Stimulated activated CD4-positive, alpha-beta T cell treated with anti-CD3 and anti-CD28 coated beads, Interleukin-12 subunit alpha, Interleukin-12 subunit beta, amount 100 ng/mL, for 24 hours (primary cell): ENCODE measurements at places on chromosomes 5 and 9.

DNA sequence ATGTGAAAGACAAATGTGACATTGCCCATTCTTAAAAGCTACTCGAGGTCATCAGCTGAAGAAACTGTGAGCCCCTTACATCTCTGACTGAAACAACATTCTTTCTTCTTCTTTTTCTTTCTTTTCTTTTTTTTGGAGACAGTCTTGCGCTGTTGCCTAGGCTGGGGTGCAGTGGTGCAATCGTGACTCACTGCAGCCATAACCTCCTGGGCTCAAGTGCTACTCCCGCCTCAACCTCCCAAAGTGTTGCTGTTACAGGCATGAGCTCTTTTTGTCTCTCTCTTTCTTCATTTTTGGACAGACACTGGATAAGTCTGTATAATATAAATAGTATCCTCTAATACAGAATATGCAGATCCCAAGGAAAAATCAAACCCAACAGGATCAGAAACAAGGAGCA is 263.7 kb upstream of the KLF9 start:
- DNase-seq = no peak

DNA sequence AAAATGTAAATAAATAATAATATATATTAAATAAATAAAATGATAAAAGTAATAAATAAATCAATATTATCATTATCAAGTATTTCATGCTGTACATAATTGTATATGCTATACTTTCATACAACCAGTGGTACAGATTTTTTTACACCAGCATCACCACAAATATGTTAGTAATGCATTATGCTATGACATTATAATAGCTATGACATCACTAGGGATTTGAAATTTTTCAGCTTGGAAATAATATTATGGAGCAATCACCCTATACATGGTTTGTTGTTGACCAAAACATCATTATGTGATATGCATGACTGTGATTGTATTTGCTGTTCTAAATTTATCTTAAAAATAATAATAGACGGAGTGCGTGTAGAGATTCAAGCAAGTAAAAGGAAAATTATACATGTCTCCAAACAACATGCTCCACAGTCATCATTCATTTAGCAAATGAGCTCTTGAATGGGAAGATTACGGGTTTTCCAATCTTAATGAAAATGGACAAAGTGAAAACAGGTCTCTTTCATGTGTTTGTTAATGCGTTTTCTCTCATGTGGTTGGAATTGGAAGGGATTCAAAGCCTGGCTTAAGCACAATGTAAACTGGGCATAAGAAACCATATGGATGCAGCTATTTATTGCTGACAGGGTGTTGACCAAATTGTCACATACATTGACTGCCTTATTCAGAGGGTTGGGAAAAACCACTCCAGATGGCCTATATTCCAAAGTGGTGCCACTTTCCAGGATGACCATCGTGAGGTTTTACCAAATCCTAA is 643.0 kb upstream of the RGMB start:
- DNase-seq = no peak

DNA sequence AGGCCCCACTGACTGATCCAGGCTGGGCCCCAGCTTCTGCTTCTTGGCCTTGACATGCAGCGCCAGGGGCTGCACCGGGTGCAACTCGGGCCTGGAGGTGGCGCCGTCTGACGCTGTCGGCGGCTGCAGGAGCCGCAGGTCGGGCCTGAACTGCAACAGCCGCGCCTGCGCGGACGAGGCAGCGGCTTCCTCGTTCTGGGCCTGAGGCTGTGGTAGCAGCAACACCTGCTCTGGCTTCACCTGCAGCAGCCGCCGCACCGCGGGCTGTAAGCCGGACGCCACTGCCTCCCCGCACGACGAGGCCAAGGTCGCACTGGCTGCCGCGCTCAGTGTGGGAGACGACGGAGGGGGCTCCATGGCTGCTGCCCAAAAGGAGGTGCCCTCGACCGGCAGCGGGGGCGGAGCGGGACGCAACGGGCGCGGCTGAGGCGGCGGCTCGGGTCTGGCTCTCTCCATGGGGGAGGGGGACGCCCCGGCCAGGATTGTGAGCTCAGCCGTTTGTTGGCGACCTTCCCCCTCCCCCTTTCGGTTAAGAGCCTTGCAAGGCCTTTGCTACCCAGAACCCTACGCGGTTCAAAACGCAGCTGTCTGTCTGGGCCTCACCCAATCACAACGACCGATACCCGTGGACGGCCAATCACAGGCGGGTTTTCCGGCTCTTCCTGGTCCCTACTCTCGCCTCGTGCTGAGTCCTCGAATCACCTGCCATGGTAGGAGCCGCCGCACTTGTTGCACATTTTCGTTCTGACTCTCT is 438 bp downstream of the SOX30 start:
- DNase-seq = peak; percentile 54

DNA sequence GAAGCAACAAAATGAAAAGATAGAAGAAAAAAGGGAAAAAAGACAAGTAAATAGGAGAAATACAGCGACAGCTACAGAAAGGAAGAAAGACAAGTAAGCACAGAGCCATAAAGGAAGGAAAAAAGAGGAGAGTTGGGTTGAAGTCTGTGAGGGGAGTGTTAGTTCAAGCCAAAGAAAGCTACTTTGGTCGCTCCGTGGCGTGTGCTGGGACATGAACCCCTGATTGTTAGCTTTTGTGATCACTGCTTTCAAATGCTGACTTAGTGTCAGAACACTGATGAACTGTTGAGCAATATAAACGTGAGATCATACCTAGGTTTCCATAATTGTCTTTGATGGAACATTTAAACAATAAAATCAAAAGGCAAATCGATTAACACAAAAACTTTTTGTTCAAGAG is 370.1 kb downstream of the TMEM161B start:
- DNase-seq = no peak

GRCh38 chr9:16794871-16795639 is 75.4 kb downstream of the BNC2 start:
- DNase-seq = no peak

DNA sequence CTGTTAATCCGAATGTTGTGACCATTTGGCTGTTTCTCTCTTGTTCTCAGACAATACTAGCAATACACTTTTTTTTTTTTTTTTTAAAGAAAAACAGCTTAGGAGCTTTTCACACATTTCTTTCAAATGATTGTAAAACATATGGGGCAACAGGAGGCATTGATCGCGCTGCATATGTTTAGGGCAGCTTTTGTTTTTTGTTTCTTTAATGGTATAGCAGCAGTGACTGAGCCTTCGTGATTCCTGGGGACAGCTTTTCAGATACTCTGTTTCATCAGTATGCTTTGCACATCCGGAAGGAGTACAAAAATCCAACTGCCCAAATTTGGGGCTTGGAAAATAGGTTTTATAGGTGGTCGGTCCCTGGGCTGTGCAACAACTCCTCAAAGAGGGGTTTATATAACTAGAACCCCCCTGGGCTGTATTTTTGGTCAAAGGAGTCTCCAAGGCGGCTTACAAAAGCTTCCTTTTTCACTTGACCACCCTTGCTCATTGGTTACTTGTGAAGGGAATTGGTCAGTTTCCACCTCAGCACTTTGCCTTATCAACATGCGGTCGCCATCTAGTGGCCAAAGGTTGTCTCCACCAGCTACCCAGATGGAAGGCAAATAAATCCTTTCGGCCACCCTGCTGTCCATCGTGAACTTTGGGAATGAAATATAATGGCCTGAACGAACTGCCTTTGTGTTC is 91.8 kb downstream of the PDE6A start:
- DNase-seq = peak; percentile 22

DNA sequence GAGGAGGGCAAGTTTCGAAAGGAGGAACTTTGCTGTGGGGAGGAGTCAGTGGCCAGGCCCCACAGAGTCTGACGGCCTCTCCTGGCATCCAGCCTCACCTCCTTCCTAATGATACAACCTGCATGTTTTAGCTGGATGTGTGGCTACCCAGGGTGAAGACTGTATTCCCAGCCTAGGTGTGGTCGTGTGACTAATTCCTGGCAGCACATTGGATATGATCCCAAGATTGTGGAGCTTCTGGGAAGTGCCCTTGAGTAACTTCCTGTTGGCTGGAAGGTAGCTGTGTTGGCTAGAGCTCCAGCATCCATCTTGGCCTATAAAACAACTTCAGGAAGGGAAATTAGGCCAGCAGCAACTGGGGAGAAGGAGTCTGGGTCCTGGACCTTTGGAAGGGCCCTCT is 19.0 kb upstream of the LPCAT1 start:
- DNase-seq = no peak

GRCh38 chr9:135273008-135273407 is 185.5 kb downstream of the OLFM1 start:
- no peak for DNase-seq

DNA sequence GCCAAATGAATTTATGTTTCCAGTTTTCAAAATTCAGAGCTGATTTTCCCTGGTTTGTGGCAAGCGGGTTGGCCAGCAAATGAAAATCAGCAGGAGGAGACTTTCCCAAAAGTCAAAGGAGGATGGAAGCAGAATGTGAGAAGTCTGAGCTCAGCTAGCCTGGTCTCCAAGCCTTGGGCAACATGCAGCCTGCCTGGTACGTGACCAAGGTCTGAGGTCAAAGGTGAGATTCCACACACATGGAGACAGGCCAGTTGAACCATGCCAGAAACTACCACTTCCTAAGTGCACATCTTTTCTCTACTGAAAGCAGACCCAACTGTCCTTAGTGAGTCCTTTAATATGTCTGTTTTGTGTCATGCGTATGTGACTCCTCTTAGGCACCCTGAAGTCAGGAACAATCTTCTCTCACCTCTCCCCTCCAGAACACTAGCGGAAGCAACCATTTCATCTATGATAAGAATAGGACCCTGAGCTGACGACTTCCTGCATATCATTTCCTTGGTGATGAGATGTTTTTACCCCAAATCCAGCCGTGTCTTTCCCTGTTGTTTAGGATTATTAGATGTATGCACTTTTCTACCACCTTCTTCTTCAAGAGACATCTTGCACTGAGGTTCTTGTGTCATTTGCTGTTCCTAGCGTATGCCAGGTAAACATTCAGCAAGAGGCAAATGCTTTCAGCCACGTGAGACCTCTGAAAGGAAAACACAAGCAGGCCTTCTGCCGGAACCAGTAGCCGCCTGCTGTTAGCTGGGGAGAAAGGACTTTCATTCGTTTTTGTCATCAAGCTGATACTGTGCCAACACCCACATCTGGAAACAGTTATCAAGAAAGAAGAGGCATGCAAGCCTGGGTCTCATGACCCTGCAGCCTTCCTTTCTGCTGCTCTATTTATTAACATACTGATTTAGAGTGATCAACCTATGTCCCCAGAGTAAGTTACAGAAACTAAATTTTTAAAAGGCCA is 9.7 kb upstream of the TGFBI start:
- DNase-seq = no peak

GRCh38 chr9:92711844-92712243 is 41.9 kb upstream of the IPPK start:
- DNase-seq = no peak

DNA sequence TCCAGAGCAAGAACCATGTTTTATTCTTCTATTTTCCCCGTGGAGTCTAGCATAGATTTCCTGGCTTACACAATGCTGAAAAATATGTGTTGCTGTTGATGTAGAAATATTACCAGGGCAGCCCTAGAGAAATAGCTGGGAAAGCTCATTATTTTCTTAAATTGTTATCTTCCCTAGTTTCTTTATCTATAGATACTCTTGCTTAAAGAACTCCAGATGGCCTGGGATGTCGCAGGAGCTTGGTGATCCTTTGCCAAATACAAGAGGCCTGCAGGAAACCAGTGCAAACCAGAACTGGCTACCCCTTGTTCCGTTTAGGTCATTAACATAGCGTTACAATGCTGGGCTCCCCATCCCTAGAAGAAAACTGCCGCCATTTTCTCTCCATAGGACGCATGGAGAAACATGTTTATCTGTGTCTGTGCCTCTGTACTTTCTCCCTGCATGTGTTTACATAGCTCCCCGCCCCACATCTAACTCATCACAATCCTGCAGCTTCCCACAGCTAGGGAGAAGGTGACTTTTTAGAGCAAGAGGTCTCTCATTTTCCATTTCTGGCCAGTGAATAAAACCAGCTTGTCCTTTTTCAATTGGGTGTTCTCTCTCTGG is 6.4 kb downstream of the PRLR start:
- no peak for DNase-seq

GRCh38 chr5:40685976-40686486 is 6.3 kb downstream of the PTGER4 start:
- no peak for DNase-seq

DNA sequence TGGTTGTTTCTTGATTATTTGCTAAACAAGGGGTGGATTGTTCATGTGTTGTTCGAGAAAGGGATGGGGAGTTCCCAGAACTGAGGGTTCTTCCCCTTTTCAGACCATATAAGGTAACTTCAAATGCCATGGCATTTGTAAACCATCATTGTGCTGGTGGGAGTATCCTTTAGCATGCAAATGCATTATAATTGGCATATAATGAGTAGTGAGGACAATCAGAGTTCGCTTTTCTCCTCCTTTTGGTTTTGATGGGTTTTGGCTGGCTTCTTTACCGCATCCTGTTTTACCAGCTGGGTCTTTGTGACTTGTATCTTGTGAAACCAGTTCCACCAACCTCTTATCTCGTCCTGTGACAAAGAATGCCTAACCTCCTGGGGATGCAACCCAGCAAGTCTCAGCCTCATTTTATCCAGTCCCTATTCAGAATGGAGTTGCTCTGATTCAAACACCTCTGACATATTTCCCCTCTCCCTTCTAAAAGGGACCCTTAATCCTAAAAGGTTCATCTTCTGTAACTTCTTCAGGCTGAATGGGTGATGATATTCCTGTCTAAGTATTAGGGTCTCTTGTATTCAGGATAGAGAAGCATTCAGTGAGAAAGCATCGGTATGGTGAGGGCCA is 8.7 kb upstream of the FBN2 start:
- no peak for DNase-seq

GRCh38 chr9:32371279-32371678 is 13.2 kb upstream of the ACO1 start:
- no peak for DNase-seq

- DNase-seq = no peak
These were observed 344.2 kb downstream of the SPATA31D1 start for GRCh38 chr9:82332774-82333152.

GRCh38 chr9:135479469-135480052 is at the start of gene PPP1R26:
Gene PPP1R26 (plus strand): TSS chr9:135479782. CDS start chr9:135484511, 4,729 bp downstream.
- no peak for DNase-seq

DNA sequence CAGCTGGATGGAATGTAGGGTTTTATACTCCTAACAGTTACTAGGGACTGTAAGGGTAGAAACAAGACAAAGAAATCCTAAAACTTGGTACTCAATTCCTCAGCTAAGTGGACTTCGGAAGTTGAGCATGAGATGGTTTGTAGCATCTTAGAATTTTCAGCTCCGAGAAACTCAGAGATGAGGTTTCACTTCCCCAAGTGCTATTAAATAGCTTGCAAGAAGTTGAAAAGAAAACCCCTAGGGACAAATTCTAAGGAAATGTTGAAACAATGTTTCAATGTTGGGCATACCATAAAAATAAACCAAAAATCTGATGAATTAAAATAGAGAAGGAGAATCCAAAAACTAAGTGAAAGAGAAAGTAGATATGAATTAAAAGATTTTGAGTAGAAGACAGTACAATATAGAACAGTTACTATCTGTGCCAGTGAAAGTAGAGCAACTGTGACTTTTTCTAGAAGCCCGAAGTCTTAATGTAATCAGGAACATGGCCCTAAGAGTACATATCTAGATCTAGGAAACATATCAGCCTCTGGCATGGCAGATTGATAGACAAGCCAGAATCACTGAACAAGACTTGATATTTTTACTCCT is 308.6 kb upstream of the RGMB start:
- no peak for DNase-seq
